ENCODE measurements at places on chromosomes 13 and 19. TPM values are rescaled to one million over a fixed set of nuclear protein-coding genes. Genes with fewer than 3 reads are reported as not detected.

KRTDAP gene
- total RNA-seq = not detected

MCEMP1 gene
- not detected for total RNA-seq

MUC16 gene
- total RNA-seq = 0.50 TPM

SIGLEC8 gene
- not detected for total RNA-seq

SPINT2 gene
- 591 TPM for total RNA-seq

SMIM24 gene
- total RNA-seq = 14.7 TPM

PSG3 gene
- not detected for total RNA-seq

Measured in kidney epithelial cell (primary cell).